B cell (primary cell): ENCODE measurements at places on chromosomes 16 and 17. TPM values are rescaled to one million over a fixed set of nuclear protein-coding genes. Genes with fewer than 3 reads are reported as not detected.

Gene CDH11
- total RNA-seq: not detected in 2 replicates

Gene NPIPA5
- 1.2 TPM in 1 of 2 replicates, not detected in the other for total RNA-seq

Gene IRX6
- total RNA-seq: 0.15 TPM in 2 replicates

Gene MRM1
- 13.5 and 14.4 TPM in 2 replicates for total RNA-seq

Gene TBX4
- not detected in 2 replicates for total RNA-seq

Gene CLEC19A
- total RNA-seq: not detected in 2 replicates

Gene AGRP
- not detected in 2 replicates for total RNA-seq

Gene GCGR
- total RNA-seq: not detected in 2 replicates

Gene HSPB9
- not detected in 2 replicates for total RNA-seq

Gene FBXL16
- 3.5 and 5.8 TPM in 2 replicates for total RNA-seq

Gene KPNA2
- 20.0 and 21.2 TPM in 2 replicates for total RNA-seq

Gene GPR179
- 0.10 TPM in 1 of 2 replicates, not detected in the other for total RNA-seq

Gene MT1E
- total RNA-seq: not detected in 2 replicates

Gene BTBD17
- total RNA-seq: not detected in 2 replicates

Gene OR3A3
- total RNA-seq: not detected in 2 replicates

Gene TBX21
- 8.4 and 10.8 TPM in 2 replicates for total RNA-seq

Gene LIG3
- total RNA-seq: 34.4 and 43.1 TPM in 2 replicates

Gene CCDC200
- total RNA-seq: 0.74 TPM in 1 of 2 replicates, not detected in the other

Gene GAST
- total RNA-seq: not detected in 2 replicates

Gene TUBG2
- total RNA-seq: 18.3 and 19.0 TPM in 2 replicates

Gene PLA2G10
- not detected in 2 replicates for total RNA-seq

Gene CDK3
- total RNA-seq: 13.2 and 15.0 TPM in 2 replicates

Gene NUDT21
- 85.5 and 89.4 TPM in 2 replicates for total RNA-seq

Gene NPIPA3
- total RNA-seq: 3.7 and 6.1 TPM in 2 replicates

Gene PRDM7
- not detected in 2 replicates for total RNA-seq

Gene CDRT15L2
- not detected in 2 replicates for total RNA-seq
